Renal pelvis (tissue), 12 donors: ENCODE measurements at places on chromosomes 1 and 21. TPM values are rescaled to one million over a fixed set of nuclear protein-coding genes. Genes with fewer than 3 reads are reported as not detected.
A peak's percentile ranks its signal among the peaks of the same experiment; 100 is the strongest.

GRCh38 chr1:229075217-229075616 is 195.7 kb upstream of the RAB4A start:
- no peak for DNase-seq

DNA sequence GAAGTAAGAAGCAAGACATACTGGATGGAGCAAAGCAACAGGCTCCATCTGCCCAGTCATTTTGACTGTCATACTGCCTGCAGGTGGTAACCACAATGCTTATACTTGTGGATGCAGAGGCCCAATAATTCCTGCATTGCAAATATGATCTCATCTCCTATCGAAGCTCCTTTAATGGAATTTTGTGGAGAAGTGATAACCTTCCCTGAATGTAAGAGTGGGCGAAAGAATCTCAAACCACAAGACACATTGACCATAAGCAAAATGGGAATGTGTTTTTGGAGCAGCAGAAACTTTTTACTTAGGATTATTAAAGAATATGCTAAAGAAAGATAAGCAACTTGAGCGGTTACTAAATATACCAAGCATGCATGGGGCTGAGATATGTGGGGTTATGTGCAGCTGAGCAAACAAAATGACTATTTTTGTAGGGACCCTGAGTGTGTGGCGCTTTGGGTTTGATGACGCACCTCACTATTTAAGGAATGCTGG is 77.4 kb upstream of the BACH1 start:
- no peak for DNase-seq

DNA sequence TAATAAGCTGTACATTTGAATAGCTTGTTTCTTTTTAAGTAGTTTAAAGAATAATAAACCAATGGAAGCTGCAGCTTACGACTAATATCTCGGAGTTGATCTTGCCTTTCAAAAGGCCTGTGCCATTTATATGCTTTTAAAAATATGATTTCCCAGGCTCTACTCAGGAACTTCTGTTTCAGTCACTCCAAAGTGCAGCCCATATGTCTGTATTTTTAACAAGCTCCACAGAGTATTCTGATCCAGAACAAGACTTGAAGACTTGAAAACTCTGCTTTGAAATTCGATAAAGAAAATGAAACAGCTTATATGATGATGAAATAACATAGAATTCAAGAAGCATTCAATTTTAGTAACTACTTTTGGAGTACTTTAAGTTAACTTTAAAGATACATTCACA is 79.1 kb upstream of the PLPPR4 start:
- DNase-seq: no peak

- peak; percentile 40 for DNase-seq
Observed at GRCh38 chr1:107139833-107140702, 771 bp upstream of the NTNG1 start.

DNA sequence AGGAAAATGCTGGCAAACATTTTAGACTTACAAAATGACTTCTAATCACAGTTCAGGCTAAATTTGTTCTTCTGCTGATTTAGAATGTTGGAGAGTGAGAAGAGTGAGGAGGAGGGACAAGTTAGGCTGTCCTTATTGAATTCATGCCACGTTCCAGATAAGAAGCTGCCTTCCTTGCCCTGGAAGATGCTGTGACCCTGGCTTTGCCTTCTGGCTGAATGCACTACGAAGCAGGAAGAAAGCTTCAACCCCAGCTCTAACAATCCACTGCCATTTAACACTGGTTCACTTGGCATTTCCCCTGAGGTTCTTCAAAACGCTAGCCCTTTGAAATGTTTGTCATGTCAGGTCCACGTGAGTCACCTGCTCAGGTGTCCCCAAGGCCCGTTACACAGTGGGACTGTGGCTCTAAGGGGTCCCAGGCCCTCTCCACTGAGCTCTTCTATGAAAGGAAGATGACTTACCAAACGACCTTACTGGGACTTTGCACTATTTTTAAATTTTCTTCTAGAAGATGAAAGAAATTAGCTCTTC is 30.0 kb upstream of the LRRC8C start:
- no peak for DNase-seq

DNA sequence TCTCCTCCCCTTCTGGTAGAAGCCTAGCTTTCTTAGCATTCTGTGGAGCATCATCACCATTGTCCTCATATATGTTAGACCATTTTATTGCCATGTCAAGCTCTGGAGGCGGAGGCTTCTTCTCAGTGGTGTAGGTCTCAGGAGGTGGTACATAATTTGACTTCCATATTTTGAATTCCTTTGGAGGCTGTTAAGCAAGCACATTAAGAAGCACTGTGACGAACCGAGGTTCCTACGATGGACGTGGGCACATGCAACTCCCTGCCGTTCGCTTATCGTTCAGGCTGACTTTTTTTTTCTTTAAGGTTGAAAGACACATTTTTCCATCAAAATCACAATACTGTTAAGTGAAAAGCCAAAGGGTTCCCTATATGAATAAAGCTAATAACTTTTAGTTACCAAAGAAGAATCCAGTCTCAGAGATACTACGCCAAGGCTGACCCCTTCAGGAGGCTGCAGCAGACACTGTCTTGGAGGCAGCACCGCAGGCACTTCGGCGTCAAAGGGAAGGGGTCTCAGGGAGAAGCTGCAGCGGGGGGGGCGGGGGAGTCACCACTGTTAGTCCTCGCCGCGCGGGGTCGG is 835 bp downstream of the C1orf52 start:
- DNase-seq: no peak

LDLRAD1 gene
- polyA plus RNA-seq: not detected

IL10 gene
- polyA plus RNA-seq: 0.07 TPM
